ENCODE measurements at places on chromosomes 7 and 10.
A peak's percentile ranks its signal among the peaks of the same experiment; 100 is the strongest.

DNA sequence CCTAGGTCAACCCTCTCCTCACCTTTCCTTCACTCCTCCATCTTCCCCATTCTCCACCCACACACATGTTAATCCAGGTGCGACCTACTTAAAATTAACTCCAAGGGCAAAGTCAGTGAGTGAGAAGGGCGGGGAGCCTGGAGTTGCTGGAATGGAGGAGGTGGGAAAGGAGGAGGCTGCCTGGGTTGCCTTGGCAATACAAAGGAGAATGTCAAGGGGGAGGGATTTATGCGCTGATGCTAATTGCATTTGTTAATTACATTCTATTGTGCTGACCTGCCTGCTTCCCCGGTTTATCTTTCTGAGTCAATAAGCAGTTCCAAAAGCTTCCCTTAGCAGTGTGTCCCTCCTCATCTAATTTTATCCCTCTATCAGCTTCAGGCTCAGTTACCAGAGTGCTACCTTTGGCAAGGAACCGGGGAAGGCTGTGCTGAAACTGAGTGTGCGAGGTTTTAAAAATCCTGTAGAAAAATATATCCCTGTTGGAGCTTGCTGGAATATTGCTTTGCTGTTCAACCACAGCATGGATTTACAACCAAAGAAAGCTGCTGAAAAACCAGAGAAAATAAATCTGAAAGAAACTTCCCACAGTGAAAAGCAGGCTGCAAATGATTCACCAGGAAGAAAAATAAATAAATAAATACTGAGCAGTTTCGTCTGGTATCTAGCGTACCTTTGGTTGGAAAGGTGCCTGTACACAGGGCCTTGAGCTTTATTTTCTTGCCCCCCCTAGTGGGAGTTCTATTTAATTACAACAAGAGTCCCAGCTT lies 113.2 kb upstream of the DGKB start:
- DNase-seq = peak; percentile 97

GRCh38 chr7:95478272-95479037 lies 7.3 kb upstream of the ASB4 start:
- DNase-seq = peak; percentile 57

- DNase-seq = no peak
These were observed 54.9 kb downstream of the ITIH5 start for GRCh38 chr10:7611909-7612308.

DNA sequence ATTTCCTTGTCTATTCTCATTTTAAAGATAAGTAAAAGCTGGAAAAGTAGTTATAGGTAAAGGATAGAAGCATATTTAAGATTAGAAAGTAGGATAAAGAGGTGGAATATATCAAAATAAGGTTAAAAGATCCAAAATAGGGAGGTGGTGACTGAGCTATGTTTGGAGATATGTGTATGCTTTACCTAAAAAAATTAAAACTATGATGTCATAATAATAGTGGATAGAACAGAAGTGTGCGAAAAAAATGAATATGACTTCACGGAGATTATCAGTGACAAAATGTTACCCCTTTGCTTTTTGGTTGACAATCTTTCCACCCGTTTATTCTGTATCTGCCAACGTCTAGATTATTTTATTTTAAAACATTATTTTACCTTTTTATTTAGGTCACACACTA lies 33.4 kb upstream of the FERD3L start:
- DNase-seq = no peak

GRCh38 chr10:7408291-7409044 lies 2.4 kb downstream of the SFMBT2 start:
- no peak for DNase-seq

DNA sequence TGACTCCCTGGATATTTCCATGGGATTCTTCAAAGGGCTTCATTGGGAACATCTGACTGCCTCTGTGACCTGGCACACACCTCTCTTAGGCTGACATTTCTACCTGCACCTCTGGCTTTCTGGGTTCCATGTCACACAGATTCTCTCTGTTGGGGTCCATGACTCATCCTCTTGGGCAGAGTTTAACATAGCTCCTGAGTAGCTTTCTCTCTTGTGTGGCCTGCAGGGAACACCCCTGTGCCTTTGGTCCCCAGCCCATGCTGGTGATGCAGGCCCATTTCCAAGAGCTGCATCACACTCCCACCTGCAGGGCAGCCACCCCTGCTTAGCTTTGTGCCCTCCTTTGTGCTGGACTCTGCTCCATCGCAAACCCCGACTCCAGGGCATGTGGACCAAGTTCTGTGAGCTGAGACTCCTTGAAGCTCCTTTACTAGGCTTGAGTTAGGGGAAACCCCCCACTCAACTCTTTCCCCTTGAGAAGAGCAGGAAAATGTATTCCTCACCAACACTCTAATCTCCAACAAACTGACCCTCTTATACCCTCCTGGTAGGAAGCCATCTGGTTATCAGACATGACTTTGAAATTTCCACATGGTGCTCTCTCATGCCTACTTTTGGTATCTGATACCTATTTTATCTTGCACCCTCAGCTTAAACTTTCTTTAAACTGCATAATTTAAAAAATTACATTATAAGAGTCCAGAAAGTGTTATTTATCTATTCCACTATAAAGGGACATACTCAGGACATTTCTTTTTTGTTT lies 93.3 kb downstream of the ZNF777 start:
- DNase-seq = no peak

DNA sequence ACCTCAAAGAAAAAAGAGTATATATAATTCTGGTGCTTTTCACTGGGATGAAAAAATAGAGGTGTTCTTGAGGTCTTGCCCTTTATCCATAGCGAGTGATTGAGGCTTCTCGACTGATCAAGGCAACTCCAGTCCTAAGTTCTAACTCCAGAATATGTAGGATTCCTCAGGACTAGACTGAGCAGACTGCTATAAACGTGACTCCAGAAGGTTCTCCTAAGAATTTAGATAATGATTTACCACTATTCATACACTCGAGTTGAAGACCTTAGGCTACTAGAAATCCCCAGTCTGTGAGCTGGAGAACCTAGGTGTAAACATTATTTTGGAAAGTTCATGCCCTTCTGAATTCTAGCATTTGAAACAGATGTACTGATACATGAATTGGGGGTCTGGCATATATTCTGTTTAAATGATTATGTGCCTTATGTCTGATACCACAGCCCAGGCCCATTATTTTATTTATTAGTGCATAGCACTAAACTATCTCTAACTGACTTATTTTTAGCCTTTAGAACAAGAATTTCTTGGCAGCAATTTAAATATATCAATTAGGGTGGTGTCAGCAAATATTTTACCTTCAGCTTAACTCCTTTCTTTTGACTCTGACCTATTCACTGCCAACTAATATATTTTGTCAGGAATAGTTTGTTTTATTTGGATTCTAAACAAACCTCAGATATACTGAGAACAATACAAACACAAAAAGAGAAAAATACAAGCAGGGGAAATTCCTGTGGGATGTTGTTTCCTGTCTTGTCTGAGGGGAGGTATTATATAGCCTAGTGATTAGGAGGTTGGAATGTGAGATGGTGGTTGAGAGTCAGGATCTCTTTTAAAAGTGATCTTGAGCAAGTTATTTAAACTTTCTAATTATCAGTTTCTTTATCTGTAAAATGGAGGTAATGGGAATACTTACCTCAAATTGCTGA lies 75.8 kb downstream of the PODXL start:
- no peak for DNase-seq

GRCh38 chr10:43204042-43204942 lies 62.6 kb downstream of the RASGEF1A start:
- DNase-seq = no peak

DNA sequence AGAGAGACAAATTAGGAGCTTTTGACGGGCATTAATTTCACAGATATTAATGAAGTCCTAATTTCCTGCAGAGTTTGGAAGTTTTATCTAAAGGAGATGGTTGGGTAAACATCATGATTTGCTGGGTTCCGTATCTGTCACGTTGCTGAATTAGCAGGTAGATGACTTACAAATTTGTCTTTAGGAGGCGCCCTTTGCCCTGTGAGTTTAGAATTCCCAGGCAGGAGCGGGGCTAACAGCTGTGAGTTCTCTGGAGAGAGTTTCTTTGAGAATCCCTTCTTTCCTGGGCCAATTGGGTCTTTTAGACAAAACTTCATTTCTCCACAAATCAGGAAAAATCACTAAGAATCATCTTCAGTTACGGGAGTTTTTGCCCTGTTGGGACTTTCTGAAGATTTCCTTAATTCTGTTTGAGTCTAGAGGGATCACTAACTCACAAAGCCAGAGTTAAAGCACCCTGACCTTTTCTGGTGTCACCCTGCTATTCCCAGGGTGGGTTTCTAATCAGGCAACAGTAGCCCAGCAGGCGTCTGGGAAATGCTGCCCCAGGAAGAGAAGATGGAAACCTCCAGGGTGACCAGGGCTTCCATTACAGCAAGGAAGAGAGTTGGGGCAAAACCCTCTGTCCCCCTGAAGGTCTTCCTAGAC lies 63.7 kb downstream of the PRKCQ start:
- DNase-seq = no peak

DNA sequence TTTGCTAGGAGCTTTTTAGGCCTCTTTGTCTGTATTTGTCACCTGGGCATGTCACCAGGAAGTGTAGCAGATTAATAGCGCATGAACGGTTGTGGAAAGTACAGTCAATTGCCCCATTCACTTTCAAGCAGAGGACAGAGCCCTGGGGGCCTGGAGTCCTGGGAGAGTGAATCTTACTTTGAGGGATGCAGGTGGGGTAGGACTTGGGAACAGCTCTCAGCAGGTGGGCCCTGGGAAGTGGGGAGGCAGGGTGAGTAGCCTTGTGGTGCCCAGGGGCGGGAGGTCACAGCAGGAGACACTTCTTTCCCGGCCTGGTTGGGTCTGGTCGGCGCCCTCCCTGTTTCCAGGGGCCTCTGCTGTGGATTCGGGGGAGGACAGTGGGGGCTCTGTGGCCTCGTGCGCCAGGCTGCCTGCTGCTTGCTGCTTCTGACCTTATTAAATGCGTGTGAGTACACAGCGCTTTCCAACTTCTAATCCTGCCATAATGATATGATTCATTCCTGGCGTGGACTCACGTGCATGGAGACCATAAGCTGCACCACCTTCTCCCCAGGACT lies 51.6 kb upstream of the AQP1 start:
- no peak for DNase-seq

DNA sequence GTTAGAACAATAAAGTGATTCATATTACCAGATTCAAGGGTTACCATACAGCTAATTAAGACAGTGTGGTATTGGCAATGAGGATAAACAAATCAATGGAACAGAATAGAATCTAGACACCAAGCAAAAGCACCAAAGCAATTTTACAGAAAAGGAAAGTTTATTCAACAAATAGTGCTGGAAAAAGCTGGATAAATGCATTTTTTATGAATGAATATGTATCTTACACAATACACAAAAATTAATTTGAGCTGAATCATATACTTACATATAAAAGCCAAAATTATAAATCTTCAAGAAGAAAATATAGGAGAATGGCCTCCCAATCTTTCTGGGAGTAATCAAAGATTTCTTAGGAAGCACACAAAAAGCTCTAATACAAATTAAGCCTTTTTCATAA lies 220.4 kb upstream of the PTN start:
- no peak for DNase-seq

DNA sequence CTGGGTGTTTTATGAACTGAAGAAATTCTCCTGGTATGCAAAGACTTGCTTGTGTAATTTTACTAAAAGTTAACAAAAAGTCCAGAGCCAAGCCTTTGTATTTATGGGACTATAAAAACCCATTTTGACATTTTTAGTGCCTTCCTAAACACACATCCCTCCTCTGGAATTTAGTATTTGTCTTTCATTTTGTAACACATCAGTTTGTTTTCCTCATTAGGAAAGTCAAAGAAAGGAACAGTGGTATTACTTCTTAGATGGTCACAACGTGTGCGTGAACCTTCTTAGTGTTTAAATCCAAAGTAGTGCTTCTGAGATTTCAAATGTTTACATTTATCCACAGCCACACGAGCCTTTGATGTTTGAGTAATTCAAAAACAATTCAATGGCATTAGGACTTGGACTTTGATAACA lies 103.2 kb upstream of the TMEM106B start:
- no peak for DNase-seq

GRCh38 chr7:139821349-139822105 lies 7.5 kb upstream of the TBXAS1 start:
- no peak for DNase-seq

DNA sequence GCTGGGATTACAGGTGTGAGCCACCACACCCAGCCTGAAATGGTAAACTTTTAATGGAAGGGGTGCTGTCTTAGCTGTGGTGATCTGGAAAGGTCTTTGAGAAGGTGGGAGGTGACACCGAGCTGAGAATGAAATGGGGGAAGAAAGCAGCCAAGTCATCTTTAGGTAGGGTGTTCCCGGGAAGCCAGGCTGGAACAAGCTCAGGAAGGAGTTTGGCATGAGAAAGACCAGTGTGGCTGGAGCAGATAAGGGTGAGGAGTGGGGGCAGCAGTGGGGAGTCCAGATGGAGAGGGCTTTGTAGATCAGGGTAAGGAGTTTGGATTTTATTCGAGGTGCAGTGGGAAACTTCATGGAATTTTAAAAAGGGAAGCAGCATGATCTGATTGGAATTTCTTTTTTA lies 30.0 kb downstream of the KIFBP start:
- DNase-seq = no peak

DNA sequence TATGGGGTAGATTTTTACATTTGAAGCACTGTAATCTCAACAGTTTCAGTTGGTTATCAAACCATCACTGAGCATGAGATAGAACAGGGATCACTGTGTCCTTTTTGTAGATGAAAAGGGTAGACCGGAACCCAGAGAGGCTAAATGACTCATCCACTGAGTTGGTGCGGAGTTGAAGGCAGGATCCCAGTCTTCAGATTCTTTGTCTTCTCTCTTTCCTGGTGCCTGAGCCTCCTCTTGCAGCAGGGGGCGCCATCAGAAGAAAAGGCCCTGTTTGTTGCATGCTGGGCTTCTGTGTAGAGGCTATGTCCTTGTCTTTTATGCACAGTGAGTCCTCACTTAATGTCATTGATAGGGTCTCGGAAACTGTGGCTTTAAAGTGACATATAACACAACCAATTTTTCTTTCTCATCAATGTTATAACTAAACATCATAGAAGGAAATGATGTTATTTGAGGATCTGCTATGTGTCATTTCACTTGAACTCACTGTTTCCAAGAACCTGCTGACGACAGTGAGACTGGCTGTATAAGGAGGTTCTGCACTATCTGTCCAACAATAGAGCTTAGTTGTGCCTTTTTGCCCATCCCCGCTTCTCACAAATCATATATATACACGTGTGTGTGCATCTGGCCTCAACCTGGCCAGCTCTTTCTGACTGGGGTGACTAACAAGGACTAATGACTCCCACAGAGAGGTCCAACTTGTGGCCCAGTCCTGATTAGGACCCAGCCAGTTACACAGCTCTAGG lies 14.3 kb downstream of the ZNF282 start:
- DNase-seq = no peak

GRCh38 chr7:94069162-94069739 lies 65.1 kb upstream of the BET1 start:
- DNase-seq = no peak

GRCh38 chr7:12323415-12323814 lies 80.2 kb downstream of the VWDE start:
- DNase-seq = peak; percentile 78

All from NCI-H1105 treated with DMSO at 0.1 percent for 48 hours (cell line).